AG10803 (cell line): ENCODE measurements at places on chromosomes 1 and 21.

DNA sequence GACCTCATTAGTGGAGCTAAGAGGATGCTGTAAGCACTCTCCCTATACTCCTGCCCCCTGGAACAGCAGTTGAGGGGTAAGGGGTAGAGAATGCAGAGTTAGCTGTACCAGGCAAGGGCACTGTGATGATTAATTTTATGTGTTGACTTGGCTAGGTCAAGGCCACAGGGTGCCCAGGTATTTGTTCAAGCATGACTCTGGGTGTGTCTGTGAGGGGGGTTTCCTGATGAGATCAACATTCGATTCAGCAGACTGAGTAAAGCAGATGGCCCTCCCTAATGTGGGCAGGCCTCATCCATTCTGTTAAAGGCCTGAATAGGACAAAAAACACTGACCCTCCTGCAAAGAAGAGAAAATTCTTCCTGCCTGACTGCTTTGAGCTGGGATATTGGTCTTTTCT lies 110.8 kb downstream of the KCND3 start:
- DNase-seq = no peak

DNA sequence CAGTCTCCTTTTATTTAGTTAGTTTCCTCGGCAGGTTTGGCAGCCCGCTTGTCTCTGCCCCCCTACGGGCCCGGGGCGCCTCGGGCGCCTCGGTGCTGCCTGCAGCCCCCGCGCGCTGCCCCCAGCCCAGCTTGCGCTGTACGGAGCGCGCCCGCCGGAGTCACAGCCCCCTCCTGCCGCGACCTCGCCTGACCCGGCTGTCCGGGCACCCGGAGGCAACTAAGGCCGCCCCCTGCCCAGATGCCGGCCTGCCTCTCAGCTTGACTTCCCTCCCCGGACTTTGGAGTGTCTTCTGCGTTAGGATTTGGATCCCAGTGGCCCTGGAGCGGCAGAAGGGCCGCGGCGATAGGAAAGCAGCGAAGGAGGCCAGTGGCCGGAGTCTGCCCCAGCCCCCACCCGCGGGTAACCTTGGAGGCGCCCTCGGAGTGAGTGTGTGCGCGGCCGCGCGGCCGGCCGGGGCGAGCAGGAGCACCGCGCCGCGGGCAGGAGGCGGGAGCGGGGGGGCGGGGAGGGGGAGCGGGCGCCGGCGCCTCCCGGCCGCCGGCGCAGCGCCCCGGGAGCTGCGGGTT lies 7.6 kb downstream of the CDKN2C start:
- DNase-seq = peak; percentile 65

DNA sequence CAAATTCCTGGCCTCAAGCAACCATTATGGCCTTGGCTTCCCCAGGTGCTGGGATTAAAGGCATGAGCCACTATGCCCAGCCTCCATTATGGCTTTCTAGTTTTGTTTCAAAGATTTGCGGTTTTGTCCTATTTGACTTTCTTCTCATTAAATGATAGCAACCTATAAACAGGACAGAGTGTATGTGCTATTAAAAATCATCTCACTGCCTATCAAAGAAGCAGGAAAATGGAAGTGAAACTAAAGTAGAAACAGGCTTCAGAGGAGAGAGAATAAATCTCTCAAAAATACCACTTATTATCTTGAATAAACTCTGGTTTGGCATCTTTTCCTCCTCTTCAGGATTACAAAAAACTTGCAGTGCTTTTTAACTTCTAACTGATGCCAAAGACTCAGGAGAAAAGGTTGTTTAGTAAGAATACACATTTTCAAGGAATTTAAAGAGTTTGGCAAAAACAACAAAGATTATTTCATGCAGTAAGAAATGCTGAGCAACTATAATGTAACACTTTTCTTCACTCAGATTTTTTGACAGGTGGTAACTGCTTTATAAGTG lies 28.7 kb downstream of the ACBD3 start:
- DNase-seq = no peak

DNA sequence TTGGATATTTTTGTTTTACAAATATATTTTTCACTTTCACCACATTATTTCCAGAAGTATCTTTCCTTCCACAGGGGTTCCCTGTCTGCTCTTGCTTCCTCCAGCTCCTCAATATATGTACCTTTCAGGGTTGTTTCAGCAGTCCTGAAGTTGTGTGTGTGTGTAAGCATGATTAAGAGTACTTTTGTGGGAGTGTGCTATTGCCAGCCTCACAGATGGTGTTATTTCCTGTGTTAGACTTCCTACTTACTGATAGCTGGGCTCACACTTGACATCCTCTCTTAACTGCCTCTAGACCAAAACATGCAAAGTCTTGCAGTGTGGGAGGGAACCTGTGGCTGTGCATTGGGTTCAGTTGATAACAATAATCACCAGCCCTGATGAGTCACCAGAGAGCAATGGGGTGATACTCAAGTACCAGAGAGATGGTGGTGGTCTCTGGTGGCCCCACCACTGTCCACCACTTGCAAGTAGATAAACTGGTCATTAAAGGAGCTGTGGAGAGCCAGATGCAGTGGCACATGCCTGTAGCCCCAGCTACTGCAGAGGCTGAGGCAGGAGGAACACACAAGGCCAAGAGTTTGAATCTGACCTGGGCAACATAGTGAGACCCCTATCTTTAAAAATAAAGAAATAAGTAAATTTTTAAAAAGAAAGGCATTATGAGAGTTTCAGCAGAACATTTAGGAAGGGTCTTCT lies 126.7 kb downstream of the NR5A2 start:
- DNase-seq = no peak

DNA sequence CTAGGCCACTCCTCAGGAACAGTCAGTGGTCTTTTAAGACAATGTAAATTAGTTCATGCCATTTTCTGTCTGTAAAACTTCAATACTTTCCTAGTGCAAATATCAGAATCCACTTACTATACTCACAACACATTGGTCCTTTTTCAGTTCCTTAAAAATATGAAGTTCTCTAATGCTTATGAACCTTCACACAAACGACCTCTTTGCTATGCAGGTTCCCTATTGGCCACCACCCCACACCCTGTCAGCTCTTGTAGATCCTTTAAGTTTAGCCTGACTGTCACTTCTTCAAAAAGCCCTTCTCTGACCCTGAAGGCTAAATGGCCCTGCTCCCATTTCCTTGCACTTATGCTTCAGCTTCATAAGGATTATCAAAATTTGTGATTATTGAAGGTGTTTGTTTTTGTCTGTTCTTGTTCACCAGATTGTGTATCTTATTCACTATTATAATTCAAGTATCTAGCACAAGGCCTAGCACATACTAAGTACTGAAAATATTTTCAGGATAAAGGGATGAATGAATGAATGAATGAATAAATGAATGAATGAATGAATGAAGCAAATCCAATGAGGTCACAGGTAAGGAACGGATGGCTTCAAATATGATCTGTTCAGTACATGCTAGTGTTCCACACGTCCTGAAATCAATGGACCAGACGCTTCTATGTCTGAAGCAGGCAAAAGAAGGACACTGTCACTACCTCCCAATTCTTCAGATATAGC lies 373.9 kb downstream of the VAV3 start:
- DNase-seq = no peak

DNA sequence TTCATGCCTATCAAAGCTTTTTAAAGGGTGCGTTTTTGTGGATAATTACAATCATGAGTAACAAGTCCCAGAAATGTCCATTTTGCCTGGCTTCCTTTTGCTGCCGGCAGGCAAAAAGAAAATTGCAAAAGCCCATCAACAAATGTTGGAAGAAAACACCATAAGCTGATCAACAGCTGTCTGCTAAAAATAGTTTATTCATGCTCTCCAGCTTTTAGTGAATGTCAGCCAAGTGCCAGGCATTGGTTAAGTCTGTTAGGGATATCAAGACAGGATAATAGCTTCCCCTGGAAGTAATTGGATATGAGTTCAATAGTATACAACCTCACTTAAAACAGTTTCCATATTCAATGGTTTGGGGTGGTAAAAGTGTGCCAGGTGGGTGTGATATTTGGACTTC lies 13.6 kb upstream of the AGMAT start:
- DNase-seq = peak; percentile 32

DNA sequence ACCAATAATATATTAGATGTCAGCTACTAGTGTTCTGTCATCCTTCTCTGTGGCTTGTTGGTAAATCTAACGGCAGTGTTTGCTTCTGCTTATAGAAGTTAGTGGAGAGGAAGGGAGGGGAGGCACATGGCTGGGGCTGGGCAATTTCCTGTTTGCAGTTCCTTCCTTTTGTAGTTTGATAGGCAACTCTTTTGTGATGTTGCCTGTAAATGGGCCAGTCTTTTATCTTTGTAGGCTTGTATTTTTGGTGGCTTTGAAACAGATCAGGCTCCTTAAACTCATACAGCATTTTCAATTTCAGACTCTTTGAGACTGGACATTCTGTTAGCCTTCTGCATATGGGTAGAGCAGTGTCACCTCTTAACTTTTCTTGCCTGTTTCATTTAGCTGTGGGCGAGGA lies 48.1 kb downstream of the CDC14A start:
- no peak for DNase-seq

- no peak for DNase-seq
Observed at GRCh38 chr1:1928231-1929101, 9.4 kb upstream of the TMEM52 start.

GRCh38 chr1:183996396-183996795 lies 41.1 kb downstream of the COLGALT2 start:
- no peak for DNase-seq

DNA sequence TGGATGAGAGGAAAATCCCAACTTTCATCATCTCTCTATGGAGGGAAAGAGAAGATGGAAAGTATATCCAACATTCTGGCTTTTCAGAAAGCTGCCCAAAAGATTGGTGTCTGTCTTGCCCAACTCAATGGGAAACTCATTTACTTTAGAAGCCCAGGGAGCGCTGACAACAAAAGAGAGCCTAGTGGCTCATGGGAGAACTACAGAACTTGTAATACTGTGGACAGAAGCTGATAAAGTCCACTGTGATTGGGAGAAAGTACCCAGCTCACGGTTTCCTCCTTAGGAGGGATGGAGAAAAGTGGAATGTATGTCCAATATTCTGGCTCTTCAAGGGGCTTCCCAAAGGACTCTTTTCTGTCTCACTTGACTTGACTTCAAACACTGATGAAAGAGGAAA lies 66.0 kb downstream of the RGS21 start:
- DNase-seq = no peak

GRCh38 chr1:26827663-26828062 lies 1.2 kb downstream of the ZDHHC18 start:
- DNase-seq = no peak

DNA sequence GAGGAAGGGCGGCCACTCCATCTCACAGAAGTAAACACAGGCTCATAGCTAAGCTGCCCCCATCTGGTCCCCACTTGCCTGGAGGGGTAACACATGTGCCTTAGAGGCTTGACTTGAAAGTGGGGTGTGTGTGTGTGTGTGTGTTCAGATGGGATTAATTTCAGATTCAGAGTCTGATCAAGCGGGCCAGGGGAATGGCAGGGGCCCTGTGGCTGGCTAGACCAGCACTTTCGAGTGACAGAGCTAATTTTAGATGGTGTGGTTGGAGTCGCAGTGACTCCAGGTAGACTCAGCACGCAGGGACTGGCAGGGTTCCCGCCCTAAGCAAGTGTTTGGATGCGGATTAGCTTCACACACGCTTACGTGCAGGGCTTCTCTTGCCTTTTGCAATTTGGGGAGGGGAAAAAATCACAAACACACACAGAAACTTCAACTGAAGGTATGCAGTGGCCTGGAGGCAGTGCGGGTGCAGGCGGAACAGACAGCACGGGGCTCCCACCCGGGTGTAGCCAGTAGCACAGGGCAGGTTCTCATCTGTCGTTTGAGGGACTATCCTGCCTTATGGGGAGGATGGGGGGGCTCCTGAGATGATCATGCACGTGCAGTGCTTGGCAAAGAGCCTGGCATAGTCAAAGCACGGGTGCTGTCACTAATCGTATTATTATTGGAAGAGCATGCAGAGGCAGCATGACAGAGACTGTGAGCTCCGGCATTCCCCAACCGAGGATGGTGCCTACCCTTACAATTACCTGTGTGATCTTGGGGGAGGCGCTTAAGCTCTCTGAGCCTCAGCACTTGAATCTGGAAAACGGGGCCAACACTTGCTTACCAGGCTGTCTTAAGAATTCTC lies 1.3 kb downstream of the EDN2 start:
- DNase-seq = no peak

GRCh38 chr1:222877854-222878253 lies 63.0 kb downstream of the DISP1 start:
- no peak for DNase-seq

- no peak for DNase-seq
Observed at GRCh38 chr1:219518907-219519248, 94.0 kb downstream of the ZC3H11B start.

DNA sequence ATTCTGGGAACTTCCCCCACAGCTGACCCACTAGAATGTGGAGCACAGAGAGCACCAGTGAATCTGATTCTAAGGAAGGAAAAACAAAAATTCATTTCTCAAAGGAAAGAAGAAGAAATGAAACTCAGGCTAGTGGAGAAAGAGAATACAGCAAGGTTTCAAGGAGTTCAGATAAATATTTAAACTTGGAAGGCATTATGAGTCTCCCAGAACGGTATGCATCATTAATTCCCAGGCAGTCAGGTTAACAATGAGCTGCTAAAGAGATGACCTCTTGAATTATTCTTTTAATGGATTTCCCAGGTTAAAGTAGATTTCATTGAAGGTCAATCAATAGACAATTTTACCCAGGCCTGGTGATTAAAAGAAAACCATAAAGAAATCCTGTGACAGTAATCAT lies 103.6 kb upstream of the KAZN start:
- no peak for DNase-seq

DNA sequence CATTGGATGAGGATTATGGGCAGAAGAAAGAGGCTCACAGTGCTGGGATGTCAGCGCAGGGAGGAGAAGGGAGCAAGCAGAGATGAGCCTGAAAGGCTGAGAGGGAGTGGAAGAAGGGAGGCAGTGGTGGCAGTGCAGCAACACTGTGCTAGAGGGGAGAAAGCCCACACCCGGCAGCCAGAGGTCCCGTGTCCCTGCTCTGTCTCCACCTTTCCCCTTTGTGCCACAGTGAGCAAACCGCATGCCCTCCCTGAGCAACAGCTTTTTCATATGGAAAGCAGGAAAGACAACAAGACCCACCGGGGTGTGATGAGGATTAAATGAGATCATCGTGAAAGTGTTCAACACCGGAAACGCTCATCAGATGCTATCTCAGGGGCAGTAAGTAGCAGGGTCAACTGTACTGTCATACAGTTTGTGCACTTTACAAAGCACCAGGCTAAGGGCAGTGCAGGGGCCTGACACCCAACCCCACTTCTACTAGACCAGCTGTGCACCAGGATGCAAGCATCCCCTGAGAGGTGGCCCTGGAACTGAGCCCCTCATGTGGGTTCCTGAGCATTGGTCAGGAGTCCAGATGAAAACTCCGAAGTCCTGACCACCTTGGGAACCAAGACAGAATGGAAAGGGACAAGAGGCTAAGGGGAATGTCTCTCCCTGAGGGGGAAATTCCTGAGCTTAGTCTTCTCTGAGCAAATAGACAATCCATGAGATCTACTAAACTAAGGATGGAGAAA lies 9.1 kb downstream of the NHLH1 start:
- peak; percentile 36 for DNase-seq

DNA sequence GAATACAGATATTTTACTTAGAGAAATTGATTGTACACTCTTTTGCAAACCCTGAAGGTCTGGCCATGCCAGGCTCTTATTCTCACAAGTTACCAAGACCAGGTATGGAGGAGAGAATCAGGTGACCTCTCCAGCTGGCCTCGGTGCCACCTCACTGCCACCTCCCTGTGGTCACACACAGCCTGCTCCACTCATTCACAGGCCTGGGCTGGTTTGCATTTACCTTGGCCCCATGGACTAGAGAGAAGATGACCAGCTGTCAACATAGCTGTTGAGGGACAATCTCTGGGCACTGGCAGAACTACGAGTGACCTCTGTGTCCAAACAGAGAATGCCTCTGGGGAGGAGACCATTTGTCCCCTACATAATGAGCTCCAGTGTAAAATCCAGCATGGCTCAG lies 291.2 kb upstream of the RUNX1 start:
- DNase-seq = no peak
